ENCODE measurements at places on chromosomes 12 and 14. TPM values are rescaled to one million over a fixed set of nuclear protein-coding genes. Genes with fewer than 3 reads are reported as not detected.
A peak's percentile ranks its signal among the peaks of the same experiment; 100 is the strongest.

Gene SERPINA3
- not detected for total RNA-seq

Gene SERPINA4
- not detected for total RNA-seq

Gene CLEC4A
- total RNA-seq: not detected

- DNase-seq: no peak
Observed at GRCh38 chr12:25005376-25005775, 56.5 kb upstream of the BCAT1 start.

DNA sequence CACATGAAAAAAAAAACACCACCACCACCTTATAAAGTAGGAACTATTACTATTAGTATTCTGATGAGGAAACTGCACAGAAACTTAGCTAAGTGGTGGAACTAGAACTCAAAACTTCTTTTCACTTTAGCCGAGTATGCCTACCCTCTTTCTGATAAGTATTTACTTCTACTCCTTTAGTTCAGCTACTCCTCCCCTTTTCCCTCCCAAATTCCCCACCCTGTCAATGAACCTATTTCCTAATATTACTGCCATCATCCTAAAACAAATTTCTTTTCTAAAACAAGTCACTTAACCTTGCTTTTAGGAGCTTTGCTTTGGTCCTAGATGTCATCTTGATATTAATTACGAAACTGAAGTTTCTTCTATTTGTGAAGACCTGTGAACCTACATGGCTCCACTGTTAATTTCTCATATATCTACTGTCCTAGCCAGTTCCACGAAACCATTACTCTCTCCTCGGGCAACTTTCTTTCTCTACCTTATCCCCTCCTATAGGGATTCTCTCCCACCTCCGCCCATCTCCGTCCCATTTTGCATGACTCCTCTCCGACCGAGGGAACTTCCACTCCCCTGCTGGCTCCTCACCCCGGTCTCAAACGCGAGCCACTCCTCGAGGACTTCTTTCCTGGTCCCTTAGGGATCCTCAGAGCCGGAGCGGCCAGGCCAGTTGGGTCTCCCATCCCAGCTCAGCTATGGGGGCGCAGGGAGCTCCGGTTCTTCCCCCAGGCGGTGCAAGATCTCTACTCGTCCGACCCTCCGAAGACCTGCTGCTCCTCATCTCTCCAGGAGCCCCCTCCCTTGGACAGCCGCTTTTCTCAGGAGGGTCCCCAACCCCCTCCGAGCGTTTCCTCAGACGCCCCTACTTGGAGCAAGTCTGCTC is 1.1 kb downstream of the NUMB start:
- peak; percentile 35 for DNase-seq

DNA sequence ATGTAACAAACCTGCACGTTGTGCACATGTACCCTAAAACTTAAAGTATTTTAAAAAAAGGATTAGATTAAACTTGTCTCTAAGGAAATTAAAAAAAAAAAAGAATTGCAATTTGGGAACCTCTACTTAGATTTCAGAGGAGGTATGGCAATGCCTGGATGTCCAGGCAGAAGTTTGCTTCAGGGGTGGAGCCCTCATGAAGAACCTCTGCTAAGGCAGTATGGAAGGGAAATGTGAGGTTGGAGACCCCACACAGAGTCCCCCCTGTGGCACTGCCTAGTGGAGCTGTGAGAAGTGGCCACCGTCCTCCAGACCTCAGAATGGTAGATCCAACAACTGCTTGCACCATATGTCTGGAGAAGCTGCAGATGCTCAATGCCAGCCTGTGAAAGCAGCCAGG is 279.6 kb upstream of the CCDC196 start:
- DNase-seq: no peak

DNA sequence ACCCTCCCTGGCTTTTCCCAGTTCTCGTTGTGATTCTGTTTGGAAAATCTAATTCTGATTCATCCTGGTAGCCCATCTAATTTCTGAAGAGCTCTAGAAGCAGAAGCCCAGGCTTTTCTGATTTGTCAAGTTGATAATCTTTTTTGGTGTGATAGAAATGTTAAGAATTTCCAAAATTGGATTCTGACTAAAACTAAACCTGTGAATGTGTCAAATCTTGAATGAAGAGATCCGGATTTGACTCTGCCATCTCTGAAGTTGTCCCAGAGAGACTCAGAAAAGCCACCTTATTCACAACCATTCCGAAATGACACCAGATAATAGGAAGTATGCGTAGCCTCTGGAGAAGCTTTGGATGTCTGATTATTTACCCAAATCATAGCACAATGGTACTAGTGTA is 12.8 kb upstream of the CISTR start:
- DNase-seq: no peak

Measured in activated CD8-positive, alpha-beta T cell treated with anti-CD3 and anti-CD28 coated beads, Interleukin-2, amount 10 ng/mL, durations not matched to agents 7 days and 5 days (primary cell).